Amniotic epithelial cell (primary cell): ENCODE measurements at places on chromosomes 4 and X.

DNA sequence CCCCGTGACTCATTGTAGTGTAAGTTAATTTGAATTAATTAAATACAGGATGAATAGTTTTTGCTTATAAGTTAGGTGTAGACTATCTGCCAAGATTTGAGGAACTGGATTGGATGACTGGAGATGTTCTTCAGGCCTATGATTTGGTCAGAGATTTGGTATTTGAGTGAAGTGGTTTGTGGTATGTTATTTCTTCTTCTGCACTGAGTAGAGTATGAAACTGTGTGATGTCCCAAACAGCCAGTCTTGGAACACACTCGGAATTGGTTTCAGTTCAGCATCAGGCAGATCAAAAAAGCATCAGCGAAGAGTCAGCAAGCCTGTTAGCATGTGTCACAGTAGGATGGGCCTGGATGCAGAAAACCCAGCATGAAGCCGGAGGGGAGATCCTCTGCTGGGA, 294.1 kb downstream of the ARHGAP10 start:
- peak; percentile 41 for DNase-seq

DNA sequence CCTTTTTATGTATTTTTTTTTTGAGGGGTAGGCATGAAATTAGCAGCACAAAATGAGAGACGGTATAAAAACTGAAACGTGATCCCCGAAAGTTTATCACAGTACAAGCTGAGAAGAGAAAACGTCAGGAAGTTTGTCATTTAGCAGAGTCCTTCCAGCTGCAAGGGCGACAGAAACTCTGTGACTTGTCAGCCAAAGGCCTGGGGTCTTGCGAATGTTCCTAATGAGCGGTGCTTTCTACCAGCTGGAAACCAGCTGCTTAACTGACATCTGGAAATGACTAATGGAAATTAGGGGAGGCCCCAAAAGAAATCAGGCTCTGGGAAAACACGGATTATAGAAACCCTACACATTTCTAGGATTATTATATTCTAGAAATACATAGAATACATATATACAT, 66.5 kb downstream of the CHRNA9 start:
- no peak for DNase-seq

DNA sequence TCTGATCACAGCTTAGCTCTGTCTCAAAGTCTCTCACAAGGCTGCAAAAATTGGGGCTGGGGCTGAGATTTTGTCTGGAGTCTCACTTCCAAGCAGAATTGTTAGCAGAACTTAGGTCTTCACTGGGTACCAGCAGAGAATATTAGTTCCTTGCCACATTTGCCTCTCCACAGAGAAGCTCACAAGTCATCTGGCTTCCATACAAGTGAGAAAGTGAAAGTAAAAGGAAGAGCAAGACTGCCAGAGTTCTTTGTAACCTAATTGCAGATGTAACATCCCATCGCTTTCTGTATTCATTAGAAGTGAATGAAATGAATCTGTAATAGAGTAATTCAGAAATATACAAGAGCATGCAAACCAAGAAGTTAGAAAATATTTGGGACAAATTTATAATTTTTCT, 624.1 kb upstream of the GNPDA2 start:
- peak; percentile 0 for DNase-seq

DNA sequence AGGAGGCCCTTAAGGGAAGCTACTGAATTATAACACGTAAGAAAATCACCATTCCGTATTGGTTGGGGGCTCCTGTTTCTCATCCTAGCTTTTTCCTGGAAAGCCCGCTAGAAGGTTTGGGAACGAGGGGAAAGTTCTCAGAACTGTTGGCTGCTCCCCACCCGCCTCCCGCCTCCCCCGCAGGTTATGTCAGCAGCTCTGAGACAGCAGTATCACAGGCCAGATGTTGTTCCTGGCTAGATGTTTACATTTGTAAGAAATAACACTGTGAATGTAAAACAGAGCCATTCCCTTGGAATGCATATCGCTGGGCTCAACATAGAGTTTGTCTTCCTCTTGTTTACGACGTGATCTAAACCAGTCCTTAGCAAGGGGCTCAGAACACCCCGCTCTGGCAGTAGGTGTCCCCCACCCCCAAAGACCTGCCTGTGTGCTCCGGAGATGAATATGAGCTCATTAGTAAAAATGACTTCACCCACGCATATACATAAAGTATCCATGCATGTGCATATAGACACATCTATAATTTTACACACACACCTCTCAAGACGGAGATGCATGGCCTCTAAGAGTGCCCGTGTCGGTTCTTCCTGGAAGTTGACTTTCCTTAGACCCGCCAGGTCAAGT, 6.9 kb upstream of the MSANTD1 start:
- DNase-seq = peak; percentile 89

GRCh38 chr4:78534286-78534955, 17.1 kb upstream of the ANXA3 start:
- no peak for DNase-seq

DNA sequence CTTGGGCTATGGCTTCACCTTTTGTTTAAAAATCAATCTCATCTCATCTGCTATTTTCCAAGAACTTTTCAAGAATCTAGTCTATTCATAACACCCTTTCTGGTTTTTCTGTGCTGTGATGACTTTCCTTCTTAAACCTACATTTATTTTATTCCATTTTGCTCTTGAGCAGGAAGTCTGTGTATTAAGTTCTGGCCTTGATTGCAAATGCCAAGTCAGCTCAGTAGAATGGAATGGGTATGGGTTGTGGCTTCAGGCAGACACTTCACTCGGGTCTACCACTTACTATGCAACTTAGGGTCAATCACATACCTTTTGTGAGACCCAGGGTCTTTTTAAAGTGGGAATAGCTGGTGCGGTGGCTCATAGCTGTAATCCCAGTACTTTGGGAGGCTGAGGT, 522.3 kb downstream of the TRIML1 start:
- no peak for DNase-seq

DNA sequence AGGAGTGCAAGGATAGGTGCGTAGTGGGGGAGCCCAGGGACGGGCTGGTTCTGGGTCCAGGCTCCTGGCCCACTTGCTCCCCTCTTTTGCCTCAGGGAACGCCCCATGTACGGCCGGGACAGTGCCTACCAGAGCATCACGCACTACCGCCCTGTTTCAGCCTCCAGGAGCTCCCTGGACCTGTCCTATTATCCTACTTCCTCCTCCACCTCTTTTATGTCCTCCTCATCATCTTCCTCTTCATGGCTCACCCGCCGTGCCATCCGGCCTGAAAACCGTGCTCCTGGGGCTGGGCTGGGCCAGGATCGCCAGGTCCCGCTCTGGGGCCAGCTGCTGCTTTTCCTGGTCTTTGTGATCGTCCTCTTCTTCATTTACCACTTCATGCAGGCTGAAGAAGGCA, 1.7 kb downstream of the EMD start:
- DNase-seq = no peak

- no peak for DNase-seq
These were observed 963.1 kb downstream of the RPA4 start for GRCh38 chrX:97846718-97847237.

GRCh38 chr4:98374643-98375042, 113.5 kb downstream of the RAP1GDS1 start:
- no peak for DNase-seq

GRCh38 chrX:134338527-134338926, 101.5 kb downstream of the CCDC160 start:
- DNase-seq = no peak

DNA sequence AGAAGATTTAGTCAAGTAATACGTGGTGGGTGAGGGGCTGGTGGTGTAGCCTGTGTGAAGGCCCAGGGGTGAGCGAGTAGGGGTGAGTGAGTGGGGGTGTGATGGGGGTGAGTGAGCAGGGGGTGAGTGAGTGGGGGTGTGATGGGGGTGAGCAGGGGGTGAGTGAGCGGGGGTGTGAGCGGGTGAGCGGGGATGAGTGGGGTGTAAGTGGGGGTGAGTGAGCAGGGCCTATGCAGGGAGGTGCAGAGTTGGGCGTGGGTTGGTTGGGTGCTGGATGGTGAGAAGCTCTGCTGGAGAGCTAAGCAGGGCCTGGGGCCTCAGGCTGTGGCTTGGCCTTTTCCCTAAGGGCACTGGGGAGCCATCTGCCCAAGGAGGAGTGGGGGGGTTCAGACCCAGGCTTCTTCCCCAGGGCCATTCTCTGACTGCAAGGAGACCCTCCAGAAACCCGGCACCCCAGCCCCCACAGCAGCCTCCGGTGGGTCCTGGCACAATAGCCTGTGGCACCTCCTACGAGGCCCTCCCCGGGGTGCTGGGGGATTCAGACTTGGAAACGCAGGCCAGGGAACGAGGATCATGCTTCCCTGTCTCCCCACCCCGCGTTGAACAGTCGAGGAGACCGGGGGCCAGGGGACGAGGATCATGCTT, 30.4 kb downstream of the SH3TC1 start:
- DNase-seq = no peak

DNA sequence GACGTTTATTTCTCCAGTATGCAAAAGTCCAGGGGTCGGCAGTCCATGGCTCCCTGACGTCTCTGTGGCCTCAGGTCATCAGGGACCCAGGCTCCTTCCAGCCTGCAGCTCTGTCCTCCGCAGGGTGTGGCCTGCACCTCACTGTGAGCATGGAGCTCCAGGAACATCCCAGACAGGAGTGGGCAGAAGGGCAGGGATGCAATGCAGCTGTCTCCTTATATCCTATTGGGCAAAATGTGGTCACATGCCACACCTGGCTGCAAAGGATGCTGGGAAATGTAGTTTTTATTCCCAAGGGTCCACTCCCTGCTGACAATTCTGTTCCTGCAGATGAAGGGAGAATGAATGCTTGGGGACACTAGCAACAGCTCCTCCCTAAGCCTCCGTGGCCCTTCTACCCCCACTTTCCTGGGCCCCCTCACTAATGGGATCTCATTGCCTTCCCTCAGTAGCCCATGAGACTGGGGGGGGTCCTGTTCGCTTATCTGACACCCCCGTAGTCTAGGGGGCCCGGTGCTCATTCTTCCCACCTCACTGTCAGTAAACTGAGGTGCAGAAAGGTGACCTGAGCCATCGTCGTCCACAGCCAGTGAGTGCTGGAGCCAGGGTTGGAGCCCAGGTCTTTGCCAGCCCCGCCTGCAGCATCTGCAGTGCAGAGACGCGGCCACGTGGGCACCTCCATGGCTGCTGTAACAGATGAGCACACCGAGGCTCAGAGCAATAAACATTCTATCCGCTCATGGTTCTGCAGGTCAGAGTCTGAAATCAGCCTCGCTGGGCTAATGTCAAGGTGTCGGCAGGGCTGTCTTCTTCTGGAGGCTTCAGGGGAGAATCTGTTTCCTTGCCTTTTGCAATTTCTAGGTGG, 5.9 kb upstream of the GRPEL1 start:
- peak; percentile 65 for DNase-seq

DNA sequence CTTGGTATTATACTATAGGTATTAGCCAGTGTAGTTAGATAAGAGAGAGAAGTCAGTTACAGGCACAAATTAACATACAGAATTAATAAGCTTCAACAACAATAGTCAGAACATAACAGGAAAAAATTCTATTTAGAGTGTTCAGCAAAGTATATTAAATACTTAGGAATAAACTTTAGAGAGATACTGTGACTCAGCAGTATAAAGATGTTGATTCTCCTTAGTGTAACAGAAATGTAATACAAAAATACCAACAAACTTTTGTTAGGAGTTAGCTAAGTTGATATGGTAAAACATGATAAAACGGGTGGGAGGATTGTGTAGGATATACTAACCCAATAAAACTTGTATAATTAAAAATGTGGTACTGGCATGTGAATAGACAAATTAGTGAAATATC, 154.3 kb downstream of the DIPK2B start:
- DNase-seq = no peak

DNA sequence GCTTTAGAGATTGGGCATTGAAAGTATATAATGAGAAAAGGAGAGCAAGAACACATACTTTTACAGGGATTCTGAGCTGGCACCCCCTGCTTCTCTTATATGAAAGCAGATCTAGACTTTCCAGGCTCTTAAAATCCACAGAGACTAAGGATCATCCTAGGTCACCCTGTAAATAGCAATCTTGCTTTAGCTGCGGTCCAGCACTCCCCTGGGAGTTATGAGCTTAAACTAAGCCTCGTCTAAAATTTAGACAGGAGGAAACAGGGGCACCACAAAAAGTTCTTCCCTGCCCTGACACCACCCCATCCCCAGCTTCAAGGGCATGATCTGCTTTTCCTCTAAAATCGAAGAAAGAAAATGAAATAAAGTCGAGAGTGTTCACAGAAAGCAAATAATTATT, 143.3 kb upstream of the KCNIP4 start:
- no peak for DNase-seq
